ENCODE measurements at places on chromosomes 16 and 17.

DNA sequence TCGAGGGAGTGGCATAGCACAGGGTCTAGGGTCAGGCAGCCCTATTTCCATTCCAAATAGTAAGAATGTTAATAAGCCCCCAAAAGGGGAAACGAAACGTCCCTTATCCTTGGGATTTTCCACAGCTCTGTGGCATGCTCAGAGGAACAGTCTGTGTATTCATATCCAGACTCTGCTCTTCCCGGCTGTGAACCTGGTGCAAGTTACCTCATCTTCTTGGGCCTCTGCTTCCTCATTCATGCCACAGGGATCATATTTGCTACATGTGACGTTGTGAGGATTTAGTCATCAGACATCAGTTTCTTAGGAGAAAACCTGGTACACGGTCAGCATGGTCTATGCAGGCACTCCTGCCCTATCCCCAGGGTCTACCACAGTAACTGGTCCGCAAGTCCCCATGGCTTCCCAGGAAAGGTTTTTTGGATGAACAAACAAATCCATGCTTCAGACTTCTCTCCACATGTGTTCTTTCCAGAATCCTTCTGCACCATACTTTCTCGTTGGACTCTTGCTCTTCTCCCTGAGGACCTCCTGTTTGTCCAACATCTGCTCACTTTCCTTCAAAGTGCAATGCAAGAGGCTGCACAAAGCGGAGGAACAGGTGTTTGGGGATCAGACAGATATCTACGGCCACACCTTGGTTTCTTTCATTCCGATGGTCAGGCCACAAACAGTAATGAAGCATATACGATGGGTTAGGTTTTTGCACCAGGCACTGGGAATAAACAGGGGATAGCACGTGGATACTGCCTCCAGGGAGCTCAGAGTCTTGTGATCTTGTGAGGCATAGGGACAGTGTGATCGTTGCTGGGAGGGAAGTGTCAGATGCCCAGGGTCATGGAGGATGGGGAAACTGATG is 17.7 kb downstream of the GLP2R start:
- DNase-seq = no peak

- DNase-seq = peak; percentile 79
Measured at GRCh38 chr16:85615014-85615851, 2.1 kb downstream of the GSE1 start.

DNA sequence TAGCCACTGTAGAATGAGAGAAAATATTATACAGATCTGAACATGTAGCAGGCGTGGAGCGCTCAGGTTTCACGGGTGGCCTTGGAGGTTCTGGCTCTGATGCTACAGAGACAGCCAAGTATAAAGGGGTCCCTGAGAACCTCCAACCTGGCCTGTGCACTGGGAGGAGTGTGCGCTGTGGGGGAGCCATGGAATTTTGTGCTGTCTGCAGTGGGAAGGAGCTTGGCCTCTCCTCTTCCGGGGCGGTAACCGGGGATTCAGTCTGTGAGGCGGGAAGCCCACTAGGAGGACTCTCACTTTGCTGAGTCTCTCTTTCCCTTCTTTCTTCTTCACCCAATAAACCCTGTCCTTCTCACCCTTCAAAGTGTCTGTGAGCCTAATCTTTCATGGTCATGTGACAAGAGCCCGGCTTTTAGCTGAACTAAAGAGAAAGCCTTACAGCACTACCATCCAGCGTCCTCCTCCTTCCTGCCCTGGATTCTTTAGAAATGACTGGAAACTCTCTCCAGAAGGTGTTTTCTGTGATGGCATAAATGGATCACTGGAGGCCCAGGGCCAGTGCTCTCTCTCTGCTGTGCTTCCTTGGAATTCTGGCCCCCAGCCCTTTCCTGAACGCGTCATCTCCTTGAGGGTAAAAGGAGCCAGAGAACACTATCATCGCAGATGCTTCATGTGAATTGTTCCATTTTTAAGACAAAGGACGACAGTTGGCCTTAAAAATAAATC is 232.1 kb upstream of the CACNG5 start:
- no peak for DNase-seq

DNA sequence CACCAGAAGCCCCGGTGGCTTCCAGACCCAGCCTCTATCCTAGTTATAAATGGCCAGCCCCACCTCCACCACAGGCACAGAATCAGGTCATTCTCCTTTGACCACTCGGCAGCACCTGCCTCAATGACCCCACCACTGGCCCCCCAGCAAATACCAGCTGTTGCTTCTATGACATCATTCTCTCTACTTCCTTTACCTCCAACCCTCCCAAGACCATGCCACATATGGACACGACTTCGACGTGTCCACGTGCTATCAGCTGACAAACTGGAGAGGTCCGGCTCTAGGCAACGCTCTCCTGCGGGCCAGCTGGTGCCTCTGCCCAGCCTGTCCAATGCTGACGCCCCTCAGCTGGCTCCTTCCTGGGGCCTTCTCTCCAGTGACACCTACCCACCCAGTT is 5.9 kb downstream of the ALYREF start:
- no peak for DNase-seq

DNA sequence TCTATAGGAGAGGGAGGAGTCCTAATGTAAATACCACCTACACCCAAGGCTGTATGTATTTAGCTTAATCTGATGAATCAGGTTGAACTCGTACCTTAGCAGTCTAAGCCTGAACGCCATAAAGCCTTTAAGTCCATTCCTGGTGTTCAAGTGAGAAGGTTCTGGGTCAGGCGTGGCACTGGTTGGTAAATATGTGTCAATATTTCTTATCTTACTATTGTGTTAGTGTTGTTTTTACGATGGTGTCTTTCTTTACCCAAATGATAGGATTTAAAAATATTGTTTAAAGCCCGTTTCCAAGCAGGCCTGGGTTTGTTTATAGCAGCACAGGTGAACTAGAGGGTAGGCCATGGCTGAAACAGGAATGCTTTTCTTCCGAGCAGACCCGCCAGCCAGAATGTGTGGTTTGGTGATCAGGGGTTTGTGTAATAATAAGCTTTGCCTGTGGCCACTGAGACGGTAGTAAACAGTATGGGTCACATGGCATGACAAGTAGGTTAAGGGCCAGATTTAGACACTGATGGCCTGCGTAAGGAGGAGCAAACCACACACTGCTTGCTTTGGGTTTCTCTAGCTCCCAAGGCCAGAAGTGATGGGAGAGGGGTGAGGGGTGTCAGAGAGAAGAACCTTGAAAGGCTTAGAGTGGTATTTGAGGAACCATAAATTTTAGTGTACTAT is 3.3 kb downstream of the TMEM94 start:
- DNase-seq = no peak

- no peak for DNase-seq
Measured at GRCh38 chr16:88363239-88363891, 19.4 kb upstream of the ZNF469 start.

DNA sequence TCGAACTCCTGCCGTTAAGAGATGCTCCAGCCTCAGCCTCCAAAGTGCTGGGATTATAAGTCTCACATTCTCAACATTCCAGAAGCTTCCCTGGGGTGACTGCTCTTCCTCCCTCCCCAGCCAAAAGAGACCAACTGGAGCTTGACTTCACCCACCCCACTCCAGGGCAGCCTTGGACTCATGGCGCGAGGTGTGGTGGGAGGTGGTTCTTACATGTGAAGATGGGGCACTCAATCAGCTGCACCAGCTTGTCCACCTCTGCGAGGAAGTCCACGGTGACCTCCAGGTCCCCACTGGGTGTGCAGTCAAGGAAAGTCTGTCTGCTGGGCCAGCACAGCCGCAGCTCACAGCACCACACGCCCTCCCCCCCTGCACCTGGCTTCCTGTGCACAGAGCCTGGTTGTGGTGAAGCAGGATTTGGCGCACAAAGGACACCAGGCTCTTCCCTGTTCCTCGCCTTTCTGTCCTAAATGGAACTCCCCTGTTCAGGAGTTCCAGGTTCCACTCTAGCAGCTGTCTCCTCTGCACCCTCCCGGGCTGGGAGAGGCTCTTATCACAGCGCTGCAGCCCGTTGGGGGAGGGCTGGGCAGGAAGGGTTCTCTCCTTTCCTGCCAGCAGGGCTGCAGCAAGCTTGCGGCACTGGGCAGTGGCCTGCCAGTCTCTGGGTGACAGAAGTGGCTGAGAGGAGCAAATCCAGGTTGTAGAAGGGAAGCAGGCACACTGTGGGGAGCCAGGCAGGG is 9.6 kb upstream of the MTSS2 start:
- peak; percentile 23 for DNase-seq

- no peak for DNase-seq
Measured at GRCh38 chr17:76688165-76688622, 22.6 kb downstream of the MXRA7 start.

DNA sequence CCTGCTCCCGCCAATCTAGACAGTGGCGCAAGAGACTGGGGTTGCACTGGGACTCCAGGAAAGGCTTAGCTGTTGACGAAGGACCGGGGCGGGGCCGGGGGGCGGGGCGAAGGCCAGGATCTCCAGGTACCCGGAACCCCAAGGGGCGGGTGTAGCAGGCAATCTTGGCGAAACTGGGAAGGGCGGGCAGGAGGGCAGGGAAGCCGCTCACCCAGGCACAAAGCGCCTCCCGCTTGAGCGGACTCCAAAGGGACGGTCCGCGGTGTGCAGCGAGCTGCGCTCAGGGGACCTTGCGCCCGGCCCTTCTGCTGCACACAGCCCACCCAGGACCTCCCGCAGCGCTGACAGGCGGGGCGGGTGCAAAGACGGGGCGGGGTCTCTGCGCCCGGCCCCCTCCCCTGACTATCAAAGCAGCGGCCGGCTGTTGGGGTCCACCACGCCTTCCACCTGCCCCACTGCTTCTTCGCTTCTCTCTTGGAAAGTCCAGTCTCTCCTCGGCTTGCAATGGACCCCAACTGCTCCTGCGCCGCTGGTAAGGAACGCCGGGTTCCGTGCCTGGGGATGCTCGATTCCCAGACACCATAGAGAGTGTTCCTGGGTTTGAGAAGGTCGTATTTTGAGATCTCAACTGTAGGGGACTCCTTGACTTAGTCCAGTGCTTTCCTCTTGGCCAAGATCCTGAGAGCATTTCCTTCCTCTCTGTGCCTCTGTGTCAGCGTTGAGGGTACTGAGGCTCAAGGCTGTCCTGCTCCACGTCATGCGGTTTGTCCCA is at the start of gene MT1F:
Gene MT1F, plus strand, starts transcription at position 405 of the 772 bp plus-strand sequence. Its CDS starts 100 bp downstream, at position 505.
- peak; percentile 73 for DNase-seq
